Effector memory CD4-positive, alpha-beta T cell (primary cell): ENCODE measurements at places on chromosomes 7 and 10.

DNA sequence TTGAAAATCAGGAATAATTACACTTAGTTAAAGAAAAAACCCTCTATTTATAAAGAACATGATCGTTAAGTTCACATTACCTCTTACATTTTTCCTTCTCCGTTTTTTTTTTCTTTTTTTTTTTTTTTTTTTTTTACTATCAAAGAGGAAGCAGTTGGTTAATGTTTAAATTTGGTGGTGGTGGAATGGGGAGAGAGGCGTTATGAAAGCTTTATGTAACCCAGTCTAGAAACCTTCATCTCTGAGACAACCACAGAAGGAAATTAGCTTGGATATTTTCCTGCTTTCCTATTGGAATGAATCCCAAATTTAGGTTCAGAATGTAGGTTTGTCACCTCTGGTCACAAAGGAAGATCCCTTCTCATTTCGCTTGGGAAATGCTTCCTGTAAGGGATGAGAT lies 31.5 kb upstream of the LHFPL3 start:
- no peak for DNase-seq

DNA sequence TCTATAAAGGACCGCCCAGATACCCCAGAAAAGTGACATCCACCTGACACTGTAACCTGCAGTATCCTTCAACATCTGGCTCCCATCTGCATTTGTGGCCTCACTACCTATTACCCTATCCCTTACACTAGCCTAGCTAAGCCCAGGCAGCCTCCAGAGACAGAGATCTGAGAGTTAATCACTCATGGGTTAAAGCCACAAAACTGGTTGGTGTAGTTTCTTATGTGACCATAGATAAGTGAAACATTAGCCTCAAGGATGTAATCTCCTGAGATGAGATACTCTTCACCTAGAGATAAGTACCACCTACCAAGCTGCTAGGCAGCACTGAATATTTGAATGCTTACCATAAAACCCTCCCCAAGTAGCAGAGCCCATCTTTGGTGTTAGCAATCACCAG lies 35.4 kb downstream of the CTTNBP2 start:
- DNase-seq = no peak

DNA sequence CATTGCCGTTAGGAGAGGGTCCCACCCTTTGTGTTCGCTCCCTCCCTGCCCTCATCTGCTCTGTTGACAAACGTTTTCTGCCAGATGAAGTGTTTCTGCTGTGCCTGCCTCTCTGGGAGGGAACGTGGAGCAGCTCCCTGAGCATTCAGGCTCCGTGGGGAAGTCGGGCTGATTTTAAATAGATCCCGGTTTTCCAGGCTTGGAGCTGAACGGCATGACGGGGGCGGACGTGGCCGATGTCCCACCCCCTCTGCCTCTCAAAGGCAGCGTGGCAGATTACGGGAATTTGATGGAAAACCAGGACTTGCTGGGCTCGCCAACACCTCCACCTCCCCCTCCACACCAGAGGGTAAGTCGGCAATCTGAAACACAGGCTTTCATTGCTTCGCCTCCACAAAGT lies 101.9 kb upstream of the NPS start:
- DNase-seq = no peak

GRCh38 chr7:83697804-83698530 lies 49.0 kb upstream of the SEMA3E start:
- DNase-seq = no peak

GRCh38 chr7:71615017-71615416 lies 483.1 kb downstream of the GALNT17 start:
- DNase-seq = no peak

DNA sequence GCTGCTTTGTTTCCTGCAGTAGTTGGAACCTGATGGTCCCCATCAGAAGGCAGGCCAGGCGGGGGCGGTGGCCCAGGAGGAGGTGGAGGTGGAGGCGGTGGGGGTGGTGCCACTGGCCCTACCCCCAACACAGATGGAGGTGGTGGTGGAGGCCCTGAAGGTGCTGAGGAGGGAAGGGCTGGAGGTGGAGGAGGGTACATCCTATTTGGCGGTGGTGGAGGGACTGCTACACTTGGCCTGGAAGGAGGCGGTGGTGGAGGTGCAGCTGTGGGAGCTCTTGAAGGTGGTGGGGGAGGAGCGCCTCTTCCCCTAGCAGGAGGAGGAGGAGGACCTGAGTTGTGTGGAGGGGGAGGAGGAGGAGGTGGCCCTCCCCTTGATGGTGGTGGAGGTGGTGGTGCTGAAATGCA lies 36.8 kb downstream of the LMOD2 start:
- no peak for DNase-seq

DNA sequence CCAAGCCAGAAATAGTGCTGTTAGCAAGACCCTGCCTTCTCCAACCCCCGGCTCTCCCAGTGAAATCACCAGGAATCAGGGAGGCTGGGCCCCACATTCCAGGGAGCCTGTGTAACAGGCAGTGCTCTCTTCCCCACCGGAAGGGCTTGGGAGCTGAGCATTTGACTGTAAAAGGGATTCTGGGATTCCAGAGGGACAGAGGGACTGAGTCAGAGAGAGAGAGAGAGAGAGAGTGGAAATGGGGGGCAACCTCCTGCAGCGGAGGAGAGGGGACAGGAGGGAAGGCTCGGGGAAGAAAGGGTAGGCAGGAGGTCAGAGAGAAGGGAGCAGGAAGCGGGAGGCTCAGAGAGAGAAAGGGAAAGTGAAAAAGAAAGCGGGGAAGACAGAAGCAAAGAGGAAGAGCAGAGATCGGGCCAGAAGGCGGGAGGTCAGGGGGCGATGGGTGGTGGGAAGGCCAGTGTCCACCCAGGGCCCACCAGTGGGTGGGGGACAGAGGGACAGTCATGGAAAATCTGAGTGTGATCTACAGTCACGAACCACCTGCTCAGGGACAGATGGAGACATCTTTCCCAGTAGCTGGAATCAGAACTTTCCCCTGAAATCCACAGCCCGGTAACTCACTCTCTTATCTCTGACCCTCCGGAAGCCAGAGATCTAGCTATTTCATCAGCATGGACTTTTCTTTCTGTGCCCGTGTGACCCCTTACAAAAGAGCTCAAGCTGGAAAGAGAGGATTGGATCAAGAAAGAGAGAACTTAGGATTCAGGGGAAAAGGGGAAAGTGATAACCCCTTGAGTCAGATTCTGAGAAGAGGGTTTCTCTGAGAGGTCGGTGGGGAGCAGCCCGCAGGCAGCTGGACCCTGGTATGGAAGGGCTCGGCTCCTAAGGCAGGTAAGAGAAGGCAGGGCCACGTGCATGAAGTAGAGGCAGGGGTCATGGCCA lies 4.6 kb upstream of the SERPINE1 start:
- DNase-seq = no peak
